HT1080 (cell line): ENCODE measurements at places on chromosomes 7 and 10. TPM values are rescaled to one million over a fixed set of nuclear protein-coding genes. Genes with fewer than 3 reads are reported as not detected.
A peak's percentile ranks its signal among the peaks of the same experiment; 100 is the strongest.

DNA sequence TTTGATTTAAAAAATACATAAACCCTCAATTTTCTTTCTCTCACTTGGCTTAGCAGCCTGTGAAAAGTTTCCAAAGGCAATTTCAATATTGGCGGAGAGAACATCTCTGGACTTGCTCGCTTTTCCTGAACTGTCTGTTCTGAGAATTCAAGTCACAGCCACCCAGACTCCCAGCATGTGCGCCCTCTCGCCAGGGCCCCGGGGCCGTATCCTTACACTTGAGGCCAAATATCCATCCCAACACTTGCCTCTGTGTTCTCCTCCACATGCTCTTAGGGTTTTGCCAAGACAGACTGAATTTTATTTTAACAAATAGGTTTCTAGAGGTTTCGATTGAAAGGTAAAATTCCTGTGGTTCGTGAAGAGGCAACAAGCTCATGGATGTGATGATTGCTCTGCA is 111.5 kb upstream of the GPR26 start:
- DNase-seq = no peak

DNA sequence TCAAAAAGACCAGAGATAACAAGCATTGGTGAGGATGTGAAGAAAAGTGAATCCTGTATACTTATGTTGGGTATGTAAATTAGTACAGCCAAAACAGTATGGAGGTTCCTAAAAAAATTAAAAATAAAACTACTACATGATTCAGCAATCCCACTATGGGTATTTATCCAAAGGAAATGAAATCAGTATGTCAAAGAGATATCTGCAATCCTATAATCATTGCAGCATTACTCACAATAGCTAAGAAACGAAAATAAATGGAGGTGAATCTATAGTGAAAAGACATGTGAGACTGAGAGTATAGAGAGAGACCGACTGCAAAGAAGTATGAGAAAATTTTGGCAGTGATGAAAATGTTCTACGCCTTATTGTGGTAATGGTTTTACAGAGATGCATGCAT is 139.2 kb upstream of the TMEM168 start:
- no peak for DNase-seq

GNA12 gene
- 10.1 and 25.1 TPM in 2 replicates for total RNA-seq

GRCh38 chr10:33006342-33006887 is 48.4 kb upstream of the ITGB1 start:
- no peak for DNase-seq

IL6 gene
- 0.16 and 1.2 TPM in 2 replicates for total RNA-seq

- DNase-seq = no peak
These were observed 896.9 kb upstream of the PHF14 start for GRCh38 chr7:10076660-10077300.

- DNase-seq = no peak
These were observed 41.8 kb downstream of the APBB1IP start for GRCh38 chr10:26479766-26480492.

GRCh38 chr7:101948650-101949049 is 131.2 kb downstream of the CUX1 start:
- no peak for DNase-seq

GRCh38 chr7:26237035-26237807 is 35.7 kb downstream of the CBX3 start:
- peak; percentile 25 for DNase-seq

DNA sequence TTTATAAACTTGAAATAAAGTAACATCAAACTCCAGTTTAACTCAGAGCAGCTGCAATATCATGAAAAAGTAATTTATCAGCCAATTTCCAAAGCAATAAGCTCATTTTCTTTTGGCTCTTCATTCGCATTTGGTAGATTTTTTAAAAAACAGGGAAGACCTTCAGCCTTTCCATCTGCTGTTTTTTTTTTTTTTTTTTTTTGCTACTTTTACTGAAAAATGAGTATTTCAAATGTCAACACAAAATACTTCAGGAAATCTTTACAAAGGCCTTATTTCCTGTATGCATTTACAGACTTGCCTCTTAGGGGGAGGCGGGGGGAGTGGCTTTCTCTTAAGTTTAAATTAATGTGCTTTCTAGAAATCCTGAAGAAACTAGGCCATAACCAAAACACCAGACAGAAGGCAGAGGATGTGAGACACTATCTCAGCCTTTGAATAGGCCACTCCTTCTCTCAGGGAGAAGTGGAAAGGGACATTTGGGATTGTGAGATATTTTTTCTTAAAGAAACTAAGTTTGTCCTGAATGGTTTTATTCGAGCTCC is 91.8 kb downstream of the COL28A1 start:
- no peak for DNase-seq

GRCh38 chr7:81469869-81470723 is 299.8 kb downstream of the HGF start:
- peak; percentile 53 for DNase-seq

GRCh38 chr7:107396990-107397389 is 72.9 kb upstream of the GPR22 start:
- DNase-seq = no peak

- peak; percentile 41 for DNase-seq
These were observed 314.6 kb downstream of the FRMD4A start for GRCh38 chr10:14016011-14016536.

HABP2 gene
- not detected in 2 replicates for total RNA-seq

- no peak for DNase-seq
These were observed 90.9 kb upstream of the PIP4K2A start for GRCh38 chr10:22805304-22805703.

GNAT3 gene
- not detected in 2 replicates for total RNA-seq

GRCh38 chr7:75716992-75717626 is 21.6 kb downstream of the HIP1 start:
- DNase-seq = peak; percentile 54

DNA sequence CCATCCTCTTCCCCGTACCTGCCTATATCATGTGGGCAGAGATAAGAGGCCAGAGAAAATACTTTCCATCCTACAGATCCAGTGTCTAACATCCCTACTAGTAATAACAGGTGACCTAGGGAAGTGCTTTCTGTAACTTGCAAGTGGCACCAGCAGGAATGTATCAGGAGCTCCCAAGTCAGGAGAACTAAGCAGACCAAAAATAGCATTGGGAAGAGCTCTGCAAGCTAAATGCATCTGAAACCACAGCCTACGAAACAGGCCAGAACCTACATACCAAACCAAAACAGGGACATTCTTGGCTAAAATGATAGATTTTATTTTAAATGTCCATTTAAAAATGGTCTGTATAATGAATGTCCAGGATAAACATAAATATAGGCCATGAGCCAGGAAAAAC is 680.8 kb downstream of the PHTF2 start:
- no peak for DNase-seq

GRCh38 chr7:114082642-114083165 is 163.9 kb upstream of the PPP1R3A start:
- DNase-seq = no peak

GRCh38 chr10:24824536-24824935 is 100.8 kb upstream of the ARHGAP21 start:
- no peak for DNase-seq

ADAMTS14 gene
- total RNA-seq = under 0.01 TPM in 1 of 2 replicates, not detected in the other

ARL3 gene
- total RNA-seq = 5.4 and 5.6 TPM in 2 replicates

DNA sequence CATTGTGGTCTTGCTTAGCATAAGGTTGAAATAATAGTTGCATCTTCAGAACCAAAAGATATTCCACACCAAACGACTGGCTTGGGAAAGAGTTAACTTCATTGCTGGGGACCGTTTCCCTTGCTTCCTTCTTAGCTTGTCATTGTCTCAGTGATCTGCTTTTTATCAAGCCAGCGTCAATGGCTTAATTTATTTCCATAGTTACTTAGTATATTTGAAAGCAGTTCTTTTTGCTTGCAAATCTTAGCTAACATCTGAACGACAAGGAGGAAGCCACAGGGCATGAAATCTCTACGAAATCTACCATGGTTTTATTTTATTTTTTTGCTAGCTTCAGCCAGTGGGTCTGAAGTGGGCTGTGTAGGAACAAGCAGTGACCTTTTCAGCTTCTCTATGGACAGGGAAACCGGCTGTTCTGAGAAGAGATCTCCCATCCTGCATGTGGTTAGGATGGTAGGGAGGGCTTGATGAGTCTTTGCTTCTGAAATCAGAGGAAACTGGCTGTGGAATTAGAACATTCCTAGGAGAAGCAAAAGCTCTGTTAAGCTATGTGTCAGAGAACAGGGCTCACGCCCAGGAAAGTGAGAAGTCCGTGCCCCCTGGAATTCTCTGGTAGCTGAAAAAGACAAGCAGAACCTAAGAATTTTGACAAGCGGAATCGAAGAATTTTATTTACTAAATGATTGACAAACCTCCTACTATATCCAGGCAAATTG is 8.0 kb downstream of the SLC18A2 start:
- DNase-seq = peak; percentile 41

PRSS2 gene
- not detected in 2 replicates for total RNA-seq

- DNase-seq = peak; percentile 44
These were observed 80.8 kb upstream of the PLXNA4 start for GRCh38 chr7:132656846-132657776.
